NCI-H1048 (cell line): ENCODE measurements at places on chromosomes 1 and 21.

DNA sequence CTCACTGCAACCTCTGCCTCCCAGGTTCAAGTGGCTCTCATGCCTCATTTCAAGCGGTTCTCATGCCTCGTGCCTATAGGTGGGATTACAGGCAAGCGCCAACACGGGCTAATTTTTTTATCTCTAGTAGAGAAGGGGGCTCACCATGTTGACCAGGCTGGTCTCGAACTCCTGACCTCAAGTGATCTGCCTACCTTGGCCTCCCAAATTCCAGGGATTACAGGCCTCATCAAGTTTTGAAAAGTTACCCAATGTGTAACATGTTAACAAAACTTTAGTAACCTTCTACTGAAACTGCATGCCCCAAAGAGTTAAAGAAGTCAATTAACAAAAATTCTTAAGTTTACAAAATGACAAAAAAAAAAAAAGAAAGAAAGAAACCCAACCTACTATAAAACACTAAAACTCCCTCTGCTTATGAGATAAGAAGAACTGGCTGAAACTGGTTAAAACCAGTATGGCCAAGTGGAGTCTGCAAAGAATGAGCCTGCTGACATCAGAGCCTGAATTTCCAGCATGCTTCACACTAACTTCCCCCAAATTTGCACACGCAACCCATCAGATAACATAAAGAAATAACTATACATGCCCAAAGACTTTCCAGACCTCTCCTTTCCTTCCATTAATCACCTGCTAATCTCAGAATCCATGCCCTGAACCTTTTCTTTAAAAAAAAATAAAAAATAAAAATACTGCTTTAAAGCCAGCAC is 25.5 kb upstream of the PSMG1 start:
- no peak for DNase-seq

GRCh38 chr1:202804126-202804525 is 4.1 kb downstream of the KDM5B start:
- DNase-seq: no peak

- DNase-seq: no peak
Measured at GRCh38 chr21:21860888-21861287, 862.7 kb downstream of the NCAM2 start.

- DNase-seq: no peak
Measured at GRCh38 chr1:19799230-19800075, at the start of gene TMCO4. TMCO4 (minus strand) TSS chr1:19799916; CDS start chr1:19780758, 19,158 bp downstream.

DNA sequence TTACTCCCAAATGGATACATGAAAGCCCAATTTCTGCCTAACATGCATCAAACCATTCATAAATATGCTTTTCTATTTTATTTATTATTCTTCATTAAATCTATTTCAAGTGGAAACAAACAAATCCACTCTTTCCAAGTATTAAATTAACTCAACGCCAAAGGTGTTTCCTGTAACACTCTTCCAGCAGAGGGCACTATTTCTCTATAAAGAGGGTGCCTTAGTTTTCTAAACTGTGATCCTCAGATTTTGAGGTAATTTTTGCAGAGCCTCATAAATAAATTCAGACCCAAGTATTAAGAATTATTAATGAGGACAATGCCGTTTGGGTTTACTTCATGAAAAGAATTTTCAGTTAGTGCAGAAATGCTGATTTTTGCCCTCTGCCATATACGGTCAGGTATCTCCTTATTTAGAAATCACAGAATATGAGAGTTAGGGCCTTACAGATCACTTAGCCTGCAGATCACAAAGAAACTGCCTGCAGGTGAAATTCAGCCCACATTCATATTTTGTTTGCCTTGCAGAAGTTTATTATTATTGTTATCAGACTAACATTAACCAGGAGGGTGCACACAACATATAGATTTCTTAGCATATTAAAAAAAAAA is 40.1 kb upstream of the MYSM1 start:
- peak; percentile 11 for DNase-seq

- DNase-seq: no peak
Measured at GRCh38 chr1:22297999-22298398, 153.7 kb upstream of the ZBTB40 start.

DNA sequence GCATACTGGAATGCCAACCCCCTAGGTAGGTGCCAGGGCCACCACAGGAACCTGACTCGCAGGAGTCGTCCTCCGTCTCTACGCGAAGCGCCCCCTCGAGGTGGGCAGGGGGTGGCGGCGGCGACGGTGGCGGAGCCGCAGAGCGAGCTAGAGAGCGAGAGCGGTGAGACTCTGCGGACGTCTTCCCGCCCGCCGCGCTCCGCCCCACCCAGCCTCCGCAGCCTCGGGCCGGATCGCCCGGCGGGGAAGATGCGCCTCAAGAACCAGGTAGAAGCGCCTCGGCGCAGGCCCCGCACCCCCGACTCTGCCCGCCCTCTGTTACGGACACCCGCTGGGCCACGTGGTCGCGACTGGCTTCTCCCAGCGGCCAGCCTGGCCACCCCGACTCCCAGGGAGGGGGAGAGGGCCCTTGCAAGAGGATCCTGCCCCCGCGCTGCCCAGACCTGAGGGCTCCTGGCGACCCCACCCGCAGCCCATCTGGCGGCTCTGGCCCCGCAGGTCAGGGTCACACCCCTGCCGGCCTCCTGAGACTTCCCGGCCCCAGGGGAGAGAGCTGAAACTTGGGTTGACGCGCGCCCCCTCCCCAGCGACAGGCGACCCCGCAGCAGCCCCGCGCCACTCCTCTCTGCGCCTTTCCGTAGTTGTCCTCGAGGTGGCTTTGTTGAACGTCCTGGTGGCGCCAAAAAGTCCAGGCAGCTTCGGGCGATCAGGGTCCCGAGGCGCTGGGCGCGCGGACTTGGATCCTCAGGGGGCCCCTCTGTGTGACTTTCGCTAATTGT is 24.4 kb upstream of the AGBL4 start:
- DNase-seq: no peak

DNA sequence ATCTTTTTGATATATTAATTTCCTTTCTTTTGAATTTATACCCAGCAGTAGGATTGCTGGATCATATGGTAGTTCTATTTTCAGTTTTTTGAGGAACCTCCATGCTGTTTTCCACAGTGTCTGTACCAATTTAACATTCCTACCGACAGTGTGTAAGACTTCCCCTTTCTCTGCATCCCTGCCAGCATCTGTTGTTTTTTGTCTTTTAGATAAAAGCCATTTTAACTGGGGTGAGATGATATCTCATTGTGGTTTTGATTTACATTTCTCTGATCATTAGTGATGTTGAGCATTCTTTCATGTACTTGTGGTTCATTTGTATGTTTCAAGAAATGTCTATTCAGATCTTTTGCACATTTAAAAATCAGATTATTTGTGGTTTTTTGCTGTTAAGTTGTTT is 62.4 kb upstream of the STUM start:
- DNase-seq: no peak

- no peak for DNase-seq
Measured at GRCh38 chr1:175920381-175920780, 177.0 kb upstream of the TNR start.

DNA sequence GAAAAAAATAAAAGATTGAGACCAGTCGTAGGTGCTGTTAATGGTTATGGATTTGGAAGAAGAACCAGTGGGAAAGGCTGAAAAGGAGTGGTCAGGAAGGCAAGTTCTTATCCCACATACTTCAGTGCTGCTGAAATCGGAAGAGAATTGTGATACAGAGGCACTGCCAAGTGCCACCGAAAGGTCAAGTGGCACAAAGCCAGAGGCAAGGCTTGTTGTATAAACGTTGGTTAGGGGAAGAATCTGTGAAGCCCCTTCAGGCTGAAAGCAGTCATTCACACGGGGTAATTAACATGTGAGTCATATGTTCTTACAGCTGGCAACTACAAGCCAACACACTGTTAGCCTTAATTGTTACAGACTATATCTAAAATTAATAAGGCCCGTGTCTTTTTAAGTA is 48.8 kb downstream of the ZBTB40 start:
- DNase-seq: no peak

DNA sequence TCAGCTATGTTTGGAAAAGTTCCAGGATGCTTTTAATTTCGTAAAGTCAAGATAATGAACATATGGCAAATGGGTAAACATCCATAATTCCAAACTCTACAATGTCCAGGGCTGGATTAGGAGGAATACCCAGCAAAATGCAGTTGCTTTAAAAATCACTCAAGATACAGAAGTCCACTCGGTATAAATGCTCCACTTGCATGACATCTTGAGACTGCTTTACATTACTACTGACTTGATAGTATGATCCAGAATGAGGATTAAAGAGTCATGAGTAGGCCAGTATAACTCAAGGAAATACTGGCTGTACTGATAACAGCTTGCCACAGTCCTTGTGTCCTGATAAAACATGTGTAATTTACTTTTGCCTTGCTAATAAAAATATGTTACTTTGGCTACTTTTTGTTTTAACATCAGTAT is 58.3 kb upstream of the ANGPTL3 start:
- no peak for DNase-seq

DNA sequence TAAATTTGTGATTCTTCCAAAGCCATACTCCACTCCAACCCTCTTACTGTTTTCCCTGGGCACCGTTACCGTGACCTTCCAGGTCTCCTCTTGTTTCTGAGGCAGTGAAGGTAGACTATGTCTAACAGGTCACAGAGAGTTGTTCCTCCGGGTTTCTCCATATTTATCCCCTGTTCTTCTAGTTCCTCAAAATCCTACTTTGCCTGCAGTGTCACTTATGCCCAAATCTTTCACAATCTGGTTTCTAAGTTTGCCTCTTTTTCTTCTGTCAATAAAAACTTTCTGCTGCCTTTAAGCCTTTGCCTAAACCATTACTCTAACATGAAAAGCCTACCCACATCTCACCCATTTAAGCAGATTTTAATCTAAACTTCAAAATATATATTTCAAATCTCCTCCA is 87.7 kb downstream of the C4BPA start:
- DNase-seq: no peak

DNA sequence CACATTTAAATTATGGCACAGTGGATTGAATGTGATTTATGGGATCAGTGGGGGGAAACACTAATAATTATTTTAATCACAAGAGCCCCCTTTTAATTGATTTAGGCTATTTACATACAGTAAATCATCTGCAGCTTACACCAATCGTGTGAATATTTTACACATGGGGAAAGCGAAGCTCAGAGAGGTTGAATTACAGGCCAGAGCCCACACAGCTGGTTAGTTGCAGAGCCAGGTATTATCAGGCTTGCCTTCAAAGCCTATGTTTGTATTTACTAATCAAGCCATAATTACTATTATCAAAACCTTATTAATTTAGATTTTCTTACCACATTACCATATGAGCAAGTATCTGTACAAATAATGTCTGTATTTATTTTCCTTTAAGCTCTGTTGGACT is 749 bp downstream of the SDCCAG8 start:
- no peak for DNase-seq

GRCh38 chr21:36741506-36741905 is 42.6 kb downstream of the SIM2 start:
- no peak for DNase-seq

- no peak for DNase-seq
Measured at GRCh38 chr1:181021159-181021558, 1.5 kb downstream of the STX6 start.
